Small intestine (tissue), 16 donors: ENCODE measurements at places on chromosomes 4 and X. TPM values are rescaled to one million over a fixed set of nuclear protein-coding genes. Genes with fewer than 3 reads are reported as not detected.
A peak's percentile ranks its signal among the peaks of the same experiment; 100 is the strongest.

- no peak for DNase-seq
- no peaks in the 10 kb centered on the region for H3K36me3 ChIP-seq
- no peaks in the 10 kb centered on the region for H3K27me3 ChIP-seq
- H3K4me3 ChIP-seq = no peak overlapping the region
- H3K4me1 ChIP-seq = no peaks in the 10 kb centered on the region
- H3K27ac ChIP-seq = no peak overlapping the region
These were observed 55.5 kb downstream of the PJA1 start for GRCh38 chrX:69109706-69110105.

- no peaks in the 10 kb centered on the region for H3K4me1 ChIP-seq
- H3K4me3 ChIP-seq = no peak overlapping the region
- no peaks in the 10 kb centered on the region for H3K36me3 ChIP-seq
- DNase-seq = no peak
- H3K27ac ChIP-seq = no peak overlapping the region
These were observed 34.0 kb upstream of the UCP1 start for GRCh38 chr4:140602714-140603113.

DNA sequence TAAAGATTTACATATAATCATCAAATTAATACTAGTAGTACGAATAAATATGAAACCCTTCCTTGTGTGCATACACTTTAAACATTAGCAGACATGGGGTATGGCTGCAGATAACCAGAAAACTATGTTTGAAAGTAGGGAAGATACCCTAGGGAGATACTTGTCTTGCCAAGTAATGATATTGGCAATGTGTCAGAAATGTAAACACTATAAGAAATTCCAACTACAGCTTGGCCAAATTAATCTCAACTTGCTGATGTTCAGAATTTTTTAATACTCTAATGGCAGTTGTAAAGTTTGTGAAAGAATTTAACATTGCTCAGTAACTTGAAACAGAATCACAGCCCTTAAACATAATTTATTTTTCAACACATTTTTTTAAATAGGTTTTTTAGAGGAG is 27.4 kb upstream of the HPGD start:
- H3K27me3 ChIP-seq = no peaks in the 10 kb centered on the region
- no peaks in the 10 kb centered on the region for H3K4me1 ChIP-seq
- H3K27ac ChIP-seq = no peak overlapping the region
- no peak for DNase-seq

GRCh38 chrX:87873347-87873941 is 355.8 kb downstream of the KLHL4 start:
- H3K4me3 ChIP-seq = no peak overlapping the region
- H3K36me3 ChIP-seq = no peaks in the 10 kb centered on the region
- no peaks in the 10 kb centered on the region for H3K27me3 ChIP-seq
- no peak overlapping the region for H3K27ac ChIP-seq

DNA sequence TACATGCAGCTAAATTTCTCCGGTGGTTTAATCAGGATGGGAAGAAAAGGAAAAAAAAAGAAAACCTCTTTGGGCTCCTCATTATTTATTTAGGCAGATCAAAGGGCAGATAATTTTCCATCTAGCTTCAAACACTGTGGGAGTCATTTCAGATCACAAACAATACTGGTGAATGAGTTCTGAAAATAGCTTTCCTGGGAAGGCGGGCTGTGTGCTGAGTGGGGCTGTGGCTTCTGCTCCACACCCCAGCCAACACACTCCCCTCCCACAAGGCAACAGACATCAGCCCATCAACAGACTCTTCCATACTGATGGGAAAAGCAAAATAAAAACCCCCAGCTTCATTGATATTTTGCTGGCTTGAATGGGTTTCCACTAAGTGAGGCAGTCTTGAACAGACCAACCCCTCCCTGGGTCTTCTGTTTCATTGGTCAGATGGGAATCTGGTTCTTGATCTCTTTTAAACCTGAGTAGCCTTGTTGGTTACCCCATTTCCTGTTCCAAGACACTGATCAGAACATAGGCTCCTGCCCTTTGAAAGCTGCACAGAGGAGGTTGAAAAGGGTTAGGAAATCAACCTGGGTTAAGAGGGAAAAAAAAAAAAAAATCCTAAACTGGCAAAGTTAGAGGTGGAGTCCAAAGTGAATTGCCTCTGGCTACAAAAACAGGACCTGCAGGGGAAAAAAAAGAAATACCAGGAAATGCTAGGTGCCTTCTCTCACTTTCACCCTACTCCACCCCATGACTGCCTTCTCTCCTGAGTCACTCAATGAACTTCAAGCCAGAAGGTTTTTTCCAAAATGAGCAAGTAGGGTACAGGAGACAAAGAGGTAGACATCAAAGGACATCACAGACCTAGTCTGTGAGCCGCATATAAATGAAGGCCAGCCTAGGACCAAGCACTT is 20.0 kb downstream of the AMOT start:
- H3K27ac ChIP-seq = no peak overlapping the region
- peaks cover 23% of the 10 kb centered on the region for H3K36me3 ChIP-seq
- H3K4me3 ChIP-seq = no peak overlapping the region
- no peaks in the 10 kb centered on the region for H3K4me1 ChIP-seq
- no peaks in the 10 kb centered on the region for H3K27me3 ChIP-seq

- H3K4me1 ChIP-seq = no peaks in the 10 kb centered on the region
- H3K27ac ChIP-seq = no peak overlapping the region
- H3K36me3 ChIP-seq = no peaks in the 10 kb centered on the region
- H3K27me3 ChIP-seq = no peaks in the 10 kb centered on the region
These were observed 57.9 kb downstream of the TKTL2 start for GRCh38 chr4:163415668-163416067.

DNA sequence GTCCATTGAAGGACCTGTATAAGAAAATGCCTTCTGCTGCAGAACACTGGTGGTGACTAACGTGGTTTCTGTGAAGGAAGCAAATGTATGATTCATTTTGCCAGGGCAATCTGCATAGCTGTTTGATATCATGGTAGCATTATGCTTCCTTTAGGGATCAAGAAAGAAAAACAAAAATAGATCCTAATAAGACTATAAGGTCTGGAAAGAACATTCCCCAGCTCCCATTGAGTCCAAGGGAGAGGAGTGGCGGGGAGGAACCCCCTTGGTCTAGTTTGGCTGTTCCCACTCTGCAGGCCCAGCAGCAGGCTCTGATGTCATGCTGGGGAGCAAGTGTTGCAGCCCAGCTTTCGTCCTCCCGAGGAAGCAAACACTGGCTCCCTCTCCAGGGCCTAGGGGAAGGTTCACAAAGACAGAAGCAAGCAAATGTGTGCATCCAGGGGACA is 154.5 kb upstream of the GALNT7 start:
- no peaks in the 10 kb centered on the region for H3K27me3 ChIP-seq
- no peaks in the 10 kb centered on the region for H3K36me3 ChIP-seq
- no peaks in the 10 kb centered on the region for H3K4me1 ChIP-seq
- DNase-seq = no peak
- no peak overlapping the region for H3K27ac ChIP-seq
- no peak overlapping the region for H3K4me3 ChIP-seq

DNA sequence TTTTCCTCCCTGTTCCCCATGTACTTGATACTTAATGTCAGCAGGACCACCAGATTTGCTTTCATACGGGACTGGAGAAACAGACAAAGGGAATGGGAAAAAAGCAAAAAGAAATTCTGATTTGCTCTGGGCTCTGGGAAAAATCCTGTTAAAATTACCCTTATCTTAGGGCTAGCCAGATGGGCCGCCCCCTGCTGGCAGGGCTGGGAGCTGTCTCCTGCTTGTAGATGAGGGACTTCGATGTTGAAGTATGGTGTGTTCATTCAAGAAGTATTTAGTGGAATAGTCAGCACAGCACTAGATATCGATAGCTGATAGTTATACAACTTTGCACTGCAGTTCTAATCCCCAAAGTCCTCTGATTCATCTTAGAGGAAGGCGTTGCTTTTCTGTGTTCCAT is 45.8 kb downstream of the BCORL1 start:
- peak; percentile 46 for DNase-seq
- peaks cover 2% of the 10 kb centered on the region for H3K36me3 ChIP-seq
- H3K4me1 ChIP-seq = no peaks in the 10 kb centered on the region
- peaks cover 3% of the 10 kb centered on the region for H3K27me3 ChIP-seq
- H3K4me3 ChIP-seq = no peak overlapping the region
- no peak overlapping the region for H3K27ac ChIP-seq

DNA sequence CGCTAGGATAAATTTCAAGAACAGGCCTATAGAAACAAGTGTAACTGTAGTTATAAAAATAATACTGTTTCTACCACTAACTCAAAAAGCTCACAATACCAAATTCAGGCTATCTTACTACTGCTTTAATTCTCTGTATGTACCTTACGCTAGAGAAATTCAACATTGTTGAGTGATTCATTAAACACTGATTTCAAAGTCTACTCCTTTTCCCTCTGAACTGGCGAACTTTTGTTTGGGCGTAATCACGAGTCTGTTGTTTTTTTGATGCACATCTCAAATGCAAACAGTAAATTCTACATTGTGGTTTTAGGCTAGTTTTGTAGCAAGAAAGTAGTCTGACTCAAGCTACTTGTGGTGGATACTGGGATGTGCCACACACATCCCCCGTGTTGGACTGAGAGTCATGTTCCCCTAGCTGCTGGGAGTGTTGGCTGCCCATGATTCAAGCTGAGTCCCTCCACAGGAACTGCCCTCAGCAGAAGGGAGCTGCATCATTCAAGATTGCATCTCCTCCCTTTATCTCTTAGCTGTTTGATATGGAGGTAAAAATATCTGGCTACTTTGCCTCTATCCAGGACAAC is 406.1 kb downstream of the RAPGEF2 start:
- H3K27ac ChIP-seq = no peak overlapping the region
- H3K27me3 ChIP-seq = no peaks in the 10 kb centered on the region
- no peak for DNase-seq
- H3K4me3 ChIP-seq = no peak overlapping the region
- H3K36me3 ChIP-seq = no peaks in the 10 kb centered on the region

GRCh38 chr4:7311205-7311604 is 118.9 kb downstream of the SORCS2 start:
- H3K27me3 ChIP-seq = peaks cover 3% of the 10 kb centered on the region
- no peaks in the 10 kb centered on the region for H3K4me1 ChIP-seq
- H3K36me3 ChIP-seq = no peaks in the 10 kb centered on the region
- DNase-seq = no peak
- no peak overlapping the region for H3K27ac ChIP-seq

ASB9 gene
- polyA plus RNA-seq = 0.67 TPM

NR0B1 gene
- polyA plus RNA-seq = 0.18 TPM

USP17L5 gene
- polyA plus RNA-seq = not detected

MTTP gene
- polyA plus RNA-seq = 108 TPM
